ENCODE measurements at places on chromosomes 4 and X. TPM values are rescaled to one million over a fixed set of nuclear protein-coding genes. Genes with fewer than 3 reads are reported as not detected.

The ERAS gene
- polyA plus RNA-seq = 0.17 TPM

DNA sequence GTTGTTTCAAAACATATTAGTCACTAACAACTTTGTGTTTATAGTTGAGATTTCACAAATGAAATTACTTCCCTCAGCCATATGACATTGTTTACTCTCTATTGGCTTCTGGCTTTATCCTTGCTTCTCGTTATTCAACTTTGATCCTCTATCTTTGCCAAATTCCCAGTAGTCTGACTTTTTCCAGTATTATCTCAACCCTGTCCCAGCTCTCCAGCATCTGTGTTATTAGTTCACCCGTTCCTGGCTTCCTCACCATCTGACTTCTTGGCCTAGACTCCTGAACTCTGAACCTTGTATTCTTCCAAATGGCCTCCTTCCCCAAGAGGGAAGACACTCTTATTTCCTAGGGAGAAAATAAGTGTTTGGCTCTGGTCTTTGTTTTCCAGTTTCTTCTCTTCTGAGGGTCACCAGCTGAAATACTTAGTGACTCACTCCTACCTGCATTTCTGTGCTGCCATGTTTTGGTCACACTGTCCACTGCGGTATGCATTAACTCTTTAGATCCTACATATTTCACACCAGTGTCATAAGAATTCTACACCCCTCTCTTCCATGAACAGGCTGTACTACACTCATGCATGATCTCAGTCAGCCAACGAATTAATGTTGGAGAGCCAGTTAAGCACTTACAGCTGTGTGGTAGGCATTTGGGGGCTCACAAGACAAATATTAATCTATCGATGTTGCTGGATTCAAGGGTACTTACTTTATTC is 17.0 kb upstream of the ARHGAP24 start:
- no peak for DNase-seq

GRCh38 chrX:120790118-120790517 is 85.5 kb downstream of the CT47B1 start:
- peak; percentile 74 for DNase-seq

The CXCL6 gene
- polyA plus RNA-seq = not detected

- DNase-seq = no peak
These were observed 56.2 kb downstream of the NAF1 start for GRCh38 chr4:163110442-163110841.

The HTN3 gene
- not detected for polyA plus RNA-seq

- DNase-seq = no peak
These were observed 2.4 kb upstream of the PTCHD1 start for GRCh38 chrX:23332101-23332887.

The MAGEA9B gene
- polyA plus RNA-seq = not detected

DNA sequence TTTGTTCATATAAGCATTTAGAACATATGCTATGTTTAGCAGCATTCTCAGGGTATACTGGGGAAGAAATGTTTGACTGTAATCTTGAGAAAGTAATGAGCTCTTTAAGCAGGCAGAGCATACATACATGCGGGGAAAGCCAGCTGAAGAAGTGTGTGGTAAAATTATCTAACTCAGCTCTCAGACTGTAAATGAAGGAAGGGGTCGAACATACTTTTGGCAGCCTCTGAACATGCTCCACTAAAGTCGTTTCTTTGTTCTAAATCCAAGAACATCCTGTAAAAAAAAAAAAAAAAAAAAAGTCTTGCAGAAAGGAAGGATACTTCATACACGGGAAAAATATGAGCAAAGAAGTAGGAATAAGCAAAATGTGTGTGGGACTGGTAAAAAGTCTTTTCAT is 224.8 kb downstream of the GRID2 start:
- DNase-seq = no peak

The PRRG1 gene
- 14.5 TPM for polyA plus RNA-seq

DNA sequence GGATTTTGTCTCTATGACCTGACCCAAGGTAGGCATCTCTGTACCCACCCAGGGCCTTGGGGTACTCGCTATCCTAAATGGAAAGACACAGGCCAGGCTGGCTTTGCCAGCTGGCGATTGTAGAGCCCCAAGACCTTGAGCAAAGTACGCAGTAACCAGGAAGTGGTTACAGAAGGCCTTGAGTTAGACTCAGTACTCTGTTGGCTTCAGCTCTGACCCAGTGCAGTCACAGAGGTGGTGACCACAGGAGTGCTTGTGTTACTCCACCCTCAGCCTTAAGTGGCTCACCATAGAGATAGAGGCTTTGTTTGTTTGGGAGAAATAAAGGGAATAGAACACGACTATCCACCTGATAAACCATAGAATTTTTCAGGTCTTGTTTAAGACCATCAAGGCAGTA is 880.5 kb upstream of the POU3F4 start:
- no peak for DNase-seq

DNA sequence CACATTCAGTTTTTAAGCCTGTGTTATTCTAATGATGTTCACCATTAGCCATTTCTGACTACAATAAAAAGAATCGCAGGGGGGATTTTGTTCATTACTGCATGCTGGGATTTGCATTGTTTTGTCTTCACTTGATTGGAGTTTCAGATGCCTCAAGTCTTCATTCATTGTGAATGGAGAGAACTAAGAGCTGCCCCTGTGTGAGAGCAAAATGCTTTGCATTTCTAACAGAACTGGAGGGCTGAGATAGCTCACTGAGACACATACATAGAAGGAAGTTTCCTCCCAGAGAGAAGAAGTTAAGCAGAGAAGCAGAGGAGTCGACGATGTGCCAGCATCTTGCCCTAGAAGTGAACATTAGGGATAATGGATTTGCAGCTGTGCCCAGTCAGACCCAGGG is 113.5 kb upstream of the GATB start:
- DNase-seq = no peak

The TLR3 gene
- 13.3 TPM for polyA plus RNA-seq

DNA sequence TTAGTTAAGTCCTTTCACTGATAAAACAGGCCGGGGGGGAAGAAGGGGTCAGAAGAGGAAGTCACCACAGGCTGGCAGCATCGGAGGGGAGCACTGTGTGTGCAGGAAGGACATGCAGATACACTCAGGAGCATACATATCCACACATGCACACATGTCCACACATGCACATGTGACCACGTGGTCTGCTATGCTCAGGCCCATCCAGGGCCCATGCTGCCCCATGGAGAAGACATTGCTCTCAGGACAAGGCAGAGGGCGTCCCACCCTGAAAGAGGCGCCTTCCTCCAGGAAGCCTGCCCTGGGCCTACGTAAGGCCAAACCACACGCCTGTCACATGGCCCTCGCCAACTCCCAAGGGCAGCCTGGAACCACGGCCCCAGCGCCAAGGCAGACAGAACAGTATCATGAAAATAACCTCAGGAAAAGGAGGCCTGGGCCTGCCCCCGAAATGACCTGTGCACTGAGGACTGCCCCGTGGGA is 15.8 kb downstream of the WDR1 start:
- no peak for DNase-seq

GRCh38 chr4:41125558-41126311 is 88.6 kb downstream of the APBB2 start:
- no peak for DNase-seq

DNA sequence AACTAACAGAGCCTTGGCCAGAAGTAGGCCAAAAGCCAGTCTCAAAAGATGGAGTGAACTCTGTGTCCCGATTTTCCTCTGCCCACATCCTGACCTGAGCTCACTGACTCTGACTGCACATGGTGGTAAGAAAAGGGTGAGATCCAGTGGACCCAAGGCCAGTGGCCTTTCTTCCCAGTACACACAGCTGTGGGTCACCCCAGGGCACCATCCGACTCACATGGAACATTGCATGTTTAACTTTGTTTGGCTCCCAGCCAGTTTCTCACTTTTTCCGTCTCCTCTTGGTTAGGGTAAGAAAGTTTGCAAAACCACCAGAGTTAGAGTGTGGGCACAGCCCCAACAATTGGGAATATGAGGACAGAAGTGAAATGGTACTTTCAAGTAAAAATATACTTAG is 69.8 kb downstream of the GAB1 start:
- DNase-seq = no peak

The RHOXF2 gene
- polyA plus RNA-seq = 0.13 TPM

The HS3ST1 gene
- polyA plus RNA-seq = 5.5 TPM

- DNase-seq = no peak
These were observed 30.5 kb downstream of the STARD8 start for GRCh38 chrX:68677998-68678397.

DNA sequence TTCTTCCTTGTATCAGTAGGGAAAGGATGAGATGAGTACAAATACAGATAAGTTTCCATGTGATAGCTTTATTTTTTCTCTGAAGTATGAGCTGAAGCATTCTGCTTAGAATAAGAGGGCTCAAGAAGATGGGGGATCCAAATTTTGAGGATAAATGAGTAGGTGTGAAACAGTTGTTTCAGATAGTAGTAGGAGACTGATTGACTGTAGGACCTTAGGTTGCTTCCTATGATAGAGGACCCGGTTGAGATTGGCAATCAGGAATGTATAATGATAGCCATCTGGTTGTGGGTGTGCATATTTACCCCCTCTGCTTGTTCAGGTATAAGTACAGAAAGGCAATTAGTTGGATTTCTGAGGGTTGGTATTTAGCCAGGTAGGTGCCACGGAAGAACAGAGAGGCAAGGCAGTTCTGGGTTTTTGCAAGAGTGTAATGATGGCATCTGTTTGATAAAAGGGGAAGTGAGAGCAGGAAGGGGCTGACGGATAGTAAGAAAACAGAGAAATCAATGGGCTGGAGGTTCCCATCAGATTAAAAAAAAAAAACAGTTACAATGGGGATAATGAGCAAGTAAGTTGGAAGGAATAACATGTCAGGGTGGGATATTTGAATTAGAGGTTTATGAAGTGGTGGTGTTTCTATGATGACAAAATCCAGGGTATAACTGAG is 13.7 kb downstream of the OCRL start:
- no peak for DNase-seq

The HSFX2 gene
- polyA plus RNA-seq = not detected

The ZNF185 gene
- 20.4 TPM for polyA plus RNA-seq

- DNase-seq = no peak
These were observed 353.1 kb upstream of the NR3C2 start for GRCh38 chr4:148795156-148795864.

- no peak for DNase-seq
These were observed 7.5 kb downstream of the ADD1 start for GRCh38 chr4:2850966-2851798.

- no peak for DNase-seq
These were observed 42.7 kb downstream of the UBA6 start for GRCh38 chr4:67658302-67658701.

The SSX4 gene
- not detected for polyA plus RNA-seq

The MAGEB17 gene
- polyA plus RNA-seq = 0.09 TPM

DNA sequence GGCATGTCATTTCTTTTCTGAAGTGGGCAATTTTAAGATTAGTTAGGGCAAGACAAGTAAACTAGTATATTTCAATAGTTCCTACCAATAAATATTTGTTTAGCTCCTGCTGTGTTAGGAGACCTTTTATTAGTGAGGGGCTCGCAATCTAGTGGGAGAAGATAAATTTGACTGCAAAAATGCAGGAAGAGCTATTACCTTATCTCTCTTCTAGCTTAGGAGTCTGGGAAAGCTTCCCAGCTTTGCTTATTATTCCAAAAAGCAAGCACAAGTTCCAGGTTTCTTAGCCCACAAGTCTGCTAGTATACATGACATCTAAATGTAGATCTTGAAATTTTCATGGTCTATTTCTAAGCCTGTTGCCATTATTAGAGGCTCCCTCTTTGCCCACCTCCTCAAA is 191.1 kb downstream of the GC start:
- DNase-seq = no peak

DNA sequence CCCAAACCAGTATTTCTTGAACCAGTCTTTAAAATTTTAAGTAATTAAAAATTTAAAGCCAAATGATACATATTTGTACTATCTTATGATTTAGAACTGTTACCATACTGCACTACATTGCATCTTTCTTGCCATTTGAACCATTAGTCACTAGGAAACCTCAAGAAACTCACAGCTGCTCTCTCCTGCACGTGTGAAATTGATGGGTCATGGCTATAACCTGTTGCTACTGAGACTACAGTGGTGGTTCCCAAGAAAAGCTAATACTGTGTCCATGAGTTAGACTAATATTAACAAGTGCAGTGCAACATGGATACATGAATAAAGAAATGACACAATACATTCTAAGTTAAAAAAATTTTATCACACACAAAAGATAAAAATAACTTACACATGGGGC is 88.4 kb downstream of the PDE5A start:
- no peak for DNase-seq

DNA sequence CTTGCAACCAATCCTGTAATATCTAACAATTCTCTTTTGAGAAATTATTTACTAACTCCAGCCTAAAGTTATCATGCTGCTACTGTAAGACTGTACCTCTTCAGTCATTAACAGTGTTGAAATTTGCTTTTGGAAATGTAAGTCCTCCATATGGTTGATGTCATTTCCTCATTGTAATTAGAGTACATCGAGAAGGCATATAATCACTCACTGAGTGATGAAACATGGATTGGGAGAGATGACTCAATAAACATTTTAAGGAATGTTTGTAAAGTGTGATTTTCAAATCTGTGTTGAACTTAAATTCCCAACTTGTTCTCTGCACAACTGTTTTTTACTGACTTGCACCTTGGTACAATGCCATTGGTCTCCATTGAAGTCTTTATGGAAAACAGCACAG is 61.2 kb downstream of the HMGB2 start:
- peak; percentile 75 for DNase-seq

DNA sequence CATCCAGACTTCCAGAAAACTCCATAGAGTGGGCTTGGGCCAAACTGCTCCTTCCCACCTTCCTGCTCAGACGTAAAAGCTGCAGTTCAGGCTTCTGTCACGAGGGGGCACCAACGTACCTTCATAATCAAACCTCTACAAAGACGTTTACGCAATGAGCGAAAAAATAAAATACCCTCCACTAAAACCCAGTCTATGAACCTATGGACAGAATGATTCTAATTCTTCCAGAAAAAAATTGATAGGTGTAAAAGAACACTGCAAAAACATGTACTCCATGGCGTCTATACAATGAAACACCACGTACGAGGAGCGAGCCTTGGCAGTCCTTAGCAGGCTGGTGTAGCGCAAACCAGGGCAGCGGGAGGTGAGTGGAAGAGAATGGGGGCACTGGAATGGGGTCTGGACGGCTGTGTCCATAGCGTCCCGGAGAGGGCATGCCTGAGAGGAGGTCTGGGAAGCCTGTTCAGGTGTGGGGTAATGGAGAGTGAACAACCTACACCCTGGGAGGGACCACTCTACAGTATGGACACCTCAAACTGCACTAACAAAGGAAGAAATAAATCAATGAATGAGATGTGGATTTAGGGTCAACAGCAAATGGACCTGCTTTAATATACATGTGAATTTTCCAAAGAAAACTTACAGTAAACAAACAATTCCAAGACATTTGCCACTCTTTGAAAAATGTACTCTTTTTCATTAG is 14.4 kb upstream of the RAB40A start:
- DNase-seq = peak; percentile 46

DNA sequence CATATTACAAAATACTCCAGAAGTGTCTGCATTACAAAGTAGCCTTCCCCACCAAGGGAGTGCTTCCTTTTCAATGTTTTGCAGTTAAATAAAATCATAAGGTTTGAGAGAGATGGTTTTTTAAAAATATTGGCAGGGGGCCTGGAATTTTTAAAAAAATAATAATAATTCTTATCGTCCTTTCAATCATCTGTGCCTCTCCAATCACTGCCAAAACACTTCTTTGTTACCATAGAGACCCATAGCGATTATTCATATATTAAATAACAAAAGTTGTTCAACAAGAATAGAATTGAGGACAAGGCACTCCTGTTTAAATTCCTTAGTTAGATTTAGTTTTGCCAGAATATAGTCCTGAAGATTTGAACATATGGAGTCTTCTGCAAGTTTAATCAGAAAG is 203.1 kb downstream of the FAT4 start:
- no peak for DNase-seq

Measured in right lung (tissue), 10 donors.